ENCODE measurements at places on chromosomes 7 and 10.

DNA sequence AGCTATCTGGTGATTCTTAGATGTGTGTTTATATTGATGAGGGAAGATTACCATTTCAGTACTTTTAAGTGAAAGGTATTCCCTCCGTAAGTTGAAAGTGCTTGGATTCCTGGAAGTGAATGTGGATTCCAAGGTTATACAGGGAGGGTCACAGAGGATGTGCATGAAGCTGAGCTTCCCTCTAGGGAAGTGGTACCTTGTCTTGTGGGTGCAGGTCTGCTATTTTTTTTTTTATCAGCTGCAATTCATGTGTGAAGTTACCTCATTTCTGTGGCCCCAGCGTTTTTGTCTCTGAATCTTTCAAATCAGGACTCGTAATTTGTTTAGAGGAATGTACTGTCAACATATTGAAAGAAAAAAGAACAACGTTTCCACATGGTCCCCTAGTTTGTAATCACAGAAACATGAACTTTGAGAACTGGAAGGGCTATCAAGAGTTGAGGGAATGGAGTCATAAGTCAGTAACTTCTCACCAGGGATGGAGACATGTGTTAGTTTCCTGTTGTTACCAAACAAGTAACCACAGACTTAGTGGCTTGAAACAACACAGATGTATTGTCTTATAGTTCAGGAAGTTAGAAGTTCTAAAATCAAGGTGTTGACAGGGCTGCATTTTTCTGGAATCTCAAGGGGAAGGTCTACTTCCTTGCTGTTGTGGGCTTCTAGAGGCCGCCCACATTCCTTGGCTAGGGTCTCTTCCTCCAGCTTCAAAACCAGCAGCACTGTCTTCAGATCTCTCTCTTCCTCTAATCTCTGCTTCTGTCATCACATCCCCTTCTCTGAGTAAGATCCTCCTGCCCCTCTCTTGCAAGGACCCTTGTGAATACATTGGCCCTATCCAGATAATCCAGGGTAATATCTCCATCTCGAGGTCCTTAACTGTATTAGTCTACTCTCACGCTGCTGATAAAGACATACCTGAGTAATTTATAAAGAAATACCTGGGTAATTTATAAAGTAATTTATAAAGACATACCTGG lies 64.4 kb downstream of the RAB18 start:
- DNase-seq: no peak

DNA sequence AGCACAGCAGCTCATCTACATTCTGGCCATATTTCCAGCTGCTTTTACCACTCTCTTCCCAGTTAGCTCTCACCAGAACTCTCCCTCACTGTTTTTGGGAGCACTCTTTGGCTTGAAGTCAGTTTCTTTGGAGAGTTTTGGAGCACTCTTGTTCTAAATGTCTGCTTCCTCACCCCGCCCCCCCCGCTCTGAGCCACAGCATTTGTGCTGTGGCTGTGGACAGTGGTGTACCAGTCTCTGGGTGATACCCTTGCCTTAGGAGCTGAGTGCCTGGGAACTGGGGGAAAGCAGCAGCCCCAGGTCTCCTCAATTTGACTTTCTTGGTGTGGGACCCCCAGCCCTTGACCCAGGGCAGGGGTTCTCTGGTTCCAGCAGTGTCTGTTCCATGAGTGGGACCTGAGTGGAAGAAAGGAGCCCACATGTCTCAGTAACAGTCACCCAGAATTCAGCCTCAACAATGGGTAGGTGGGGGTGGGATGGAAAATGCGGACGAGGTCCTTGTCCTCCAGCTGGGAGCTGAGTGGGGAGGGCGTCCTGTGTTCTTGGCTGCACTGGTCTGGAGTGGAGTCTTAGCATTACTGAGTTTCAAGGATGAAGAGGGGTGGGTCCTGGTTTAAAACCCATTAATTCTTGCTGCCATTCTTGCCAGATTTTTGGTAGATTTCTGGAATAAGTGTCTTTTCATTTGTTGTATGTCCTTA lies 18.0 kb downstream of the RBM33 start:
- no peak for DNase-seq

DNA sequence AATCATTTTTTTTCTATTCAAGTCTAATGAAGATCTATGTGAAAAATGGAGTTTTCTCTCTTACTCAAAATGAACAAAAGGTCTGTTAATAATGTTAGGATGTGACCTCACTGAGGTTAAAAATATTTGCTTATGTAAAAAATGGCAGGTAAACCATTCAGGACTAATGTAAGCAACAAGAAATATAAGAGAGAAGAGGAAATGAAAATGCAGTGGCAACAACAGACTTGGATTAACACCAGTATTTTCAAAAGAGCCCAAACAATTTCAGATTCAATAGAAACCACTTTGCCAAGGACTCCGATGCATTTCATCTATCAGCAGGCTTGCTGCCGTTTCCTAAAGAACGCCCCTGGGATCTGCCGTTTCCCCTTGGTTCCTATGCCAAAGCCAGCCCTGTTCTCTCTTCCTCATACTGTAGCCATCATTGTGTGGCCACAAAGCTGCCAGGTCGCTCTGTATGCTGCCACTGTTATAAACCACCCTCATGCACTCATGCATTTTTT lies 66.4 kb downstream of the MTURN start:
- DNase-seq: no peak

DNA sequence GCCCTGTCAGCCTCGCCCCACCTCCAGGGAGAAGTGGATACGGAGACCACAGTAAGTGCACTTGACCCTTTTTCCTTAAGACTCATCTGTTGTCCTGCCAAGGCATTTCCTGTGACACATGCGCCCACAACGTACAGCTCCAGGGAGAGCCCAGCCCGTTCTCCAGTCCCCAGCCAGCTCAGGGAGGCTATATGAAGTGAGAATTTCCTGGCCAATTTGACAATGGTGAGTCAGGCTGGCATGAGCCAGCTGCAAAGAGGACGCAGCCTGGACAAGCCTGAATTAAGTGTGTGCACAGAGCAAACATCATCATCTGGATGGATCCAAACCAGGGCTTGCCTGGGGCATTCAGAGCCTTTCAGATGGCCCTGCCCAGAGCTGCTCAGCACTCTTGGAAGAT lies 244.8 kb downstream of the KCNMA1 start:
- no peak for DNase-seq

GRCh38 chr7:159039716-159040115 lies 105.0 kb downstream of the VIPR2 start:
- no peak for DNase-seq

GRCh38 chr10:5458425-5458824 lies 40.9 kb downstream of the CALML5 start:
- DNase-seq: no peak

DNA sequence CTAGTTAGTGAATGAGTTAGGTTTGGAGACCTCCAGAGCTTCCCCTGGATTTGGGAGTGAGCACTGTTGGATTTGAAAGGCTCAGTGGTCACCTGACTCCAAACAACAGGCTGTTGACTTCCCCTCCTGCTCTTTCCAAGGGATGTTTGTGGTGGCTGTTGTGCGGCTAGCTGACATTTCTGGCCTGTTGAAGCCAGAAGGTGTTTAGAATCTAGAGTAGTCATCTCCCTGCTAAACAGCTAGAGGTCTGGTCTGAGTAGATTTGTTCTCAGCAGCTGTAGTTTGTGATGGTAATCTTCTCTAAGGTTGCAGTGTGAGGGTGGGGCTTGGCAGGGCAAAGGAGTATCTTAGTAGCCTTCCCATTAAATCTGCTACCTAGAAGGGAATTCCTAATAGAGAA lies 30.1 kb downstream of the BPGM start:
- no peak for DNase-seq

DNA sequence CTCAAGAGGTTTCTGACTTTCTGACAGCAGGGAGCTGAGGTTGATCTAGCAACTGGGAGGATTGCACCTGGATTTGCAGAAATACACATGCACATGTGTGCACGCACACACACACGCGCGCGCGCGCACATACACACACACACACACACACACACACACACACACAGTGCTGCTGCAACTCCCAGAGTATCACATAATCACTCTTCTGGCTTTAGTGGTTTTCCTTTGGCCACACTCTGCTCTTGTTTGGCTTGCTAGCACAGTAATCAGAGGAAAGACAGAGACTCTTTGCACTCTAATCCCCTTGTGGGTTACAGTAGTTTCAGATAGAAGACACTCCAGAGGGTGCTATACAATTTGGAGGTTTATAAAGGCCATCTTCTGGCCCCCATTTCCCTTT lies 705.0 kb downstream of the AUTS2 start:
- DNase-seq: no peak

DNA sequence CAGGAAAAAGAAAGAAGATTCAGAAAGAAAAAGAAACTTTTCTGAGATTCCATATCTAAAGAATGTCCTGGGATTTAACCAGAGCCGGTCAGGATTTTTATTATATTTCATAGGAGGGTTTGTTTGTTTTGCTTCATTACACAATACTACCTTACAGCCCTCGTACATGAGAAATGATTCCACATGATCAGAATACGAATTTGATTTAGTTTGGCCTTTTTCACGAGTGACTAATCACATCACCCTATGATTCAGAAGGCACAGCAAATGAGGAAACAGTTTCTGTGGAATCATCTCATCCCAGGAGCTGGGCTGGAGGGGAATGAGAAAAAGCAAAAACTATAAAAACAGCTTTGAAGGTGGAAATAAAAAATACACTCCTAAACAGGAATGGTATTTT lies 54.7 kb upstream of the VWC2 start:
- no peak for DNase-seq

Measured in left kidney (tissue), 8 donors.